Kidney glomerular epithelial cell (primary cell): ENCODE measurements at places on chromosomes 11 and 22.

- DNase-seq: no peak
Observed at GRCh38 chr11:116948391-116948790, 111.0 kb upstream of the APOA1 start.

DNA sequence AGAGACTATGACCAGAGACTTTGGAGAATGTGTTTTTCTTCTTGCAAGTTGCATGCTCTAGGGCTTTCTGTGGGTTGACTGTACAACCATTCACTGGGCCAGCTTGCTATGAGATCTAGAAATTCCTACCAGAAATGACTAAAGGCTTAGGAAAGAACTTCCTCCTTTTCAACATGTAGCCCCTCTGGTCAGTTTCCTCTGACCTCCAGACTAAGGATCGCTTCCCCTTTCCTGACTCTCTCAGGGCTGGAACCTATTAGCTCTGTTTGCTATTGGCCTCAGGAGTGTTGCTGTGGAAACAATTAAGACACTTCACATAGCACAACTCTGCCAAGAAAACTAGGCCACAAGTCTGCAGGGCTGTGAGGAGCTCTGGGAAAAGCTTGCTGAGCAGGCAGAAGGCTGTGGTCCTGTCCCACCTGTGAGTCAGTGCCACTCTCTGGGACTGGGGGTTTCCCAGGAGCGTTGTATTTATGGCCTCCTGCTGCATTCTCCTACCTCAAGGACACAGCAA, 10.7 kb downstream of the CRY2 start:
- peak; percentile 85 for DNase-seq

DNA sequence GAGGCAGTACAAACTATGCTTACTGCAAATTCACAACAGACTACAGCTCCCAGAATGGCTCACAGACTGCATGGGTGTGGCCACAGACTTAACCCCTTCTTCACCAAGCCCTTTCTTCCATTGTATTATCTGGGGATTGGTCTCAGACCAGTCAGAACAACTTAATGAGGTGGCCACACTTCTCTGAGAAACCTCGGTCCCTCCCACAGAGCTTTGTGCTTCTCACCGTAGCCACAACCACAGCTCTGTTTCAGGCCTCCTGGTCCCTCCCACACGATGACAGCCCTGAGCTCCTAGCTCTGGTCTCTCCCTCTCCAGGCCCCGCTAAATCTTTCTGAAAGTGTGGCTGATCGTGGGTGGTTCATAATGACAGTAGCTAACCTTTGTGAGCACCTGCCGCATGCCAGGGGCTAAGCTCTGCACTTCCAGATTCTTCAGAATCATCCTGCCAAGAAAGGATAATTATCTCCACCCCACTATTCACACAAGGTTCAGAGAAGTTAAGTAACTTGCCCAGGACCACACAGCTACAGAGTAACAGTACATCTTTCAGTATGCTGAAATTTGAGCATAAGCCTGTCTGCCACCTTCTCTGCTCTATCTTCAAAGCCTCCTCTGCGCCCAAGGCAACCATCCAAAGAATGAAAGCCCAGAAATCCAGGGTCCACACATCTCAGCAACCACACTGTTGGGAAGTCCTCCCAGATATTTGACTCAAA, 5.4 kb downstream of the PDE2A start:
- DNase-seq: no peak

DNA sequence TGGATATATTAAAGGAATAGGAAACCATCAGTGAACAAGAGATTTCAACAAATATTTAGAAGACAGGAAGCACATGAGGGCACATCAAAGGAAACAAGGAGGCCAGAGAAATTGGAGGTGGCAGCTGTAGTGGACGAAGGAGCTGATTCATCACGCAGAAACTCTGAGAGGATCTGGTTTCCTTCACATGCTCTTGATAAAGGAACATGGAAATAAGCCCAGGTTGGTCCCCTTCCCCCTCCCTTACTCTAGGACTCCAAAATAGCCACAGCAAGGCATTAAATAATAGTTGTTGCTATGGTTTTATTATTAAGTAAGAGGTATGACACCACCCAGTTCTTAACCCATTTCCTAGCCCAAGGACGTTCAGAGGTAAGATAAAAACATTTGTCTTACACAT, 11.3 kb downstream of the IZUMO1R start:
- no peak for DNase-seq

GRCh38 chr11:47280099-47280498, 10.2 kb downstream of the MADD start:
- no peak for DNase-seq

DNA sequence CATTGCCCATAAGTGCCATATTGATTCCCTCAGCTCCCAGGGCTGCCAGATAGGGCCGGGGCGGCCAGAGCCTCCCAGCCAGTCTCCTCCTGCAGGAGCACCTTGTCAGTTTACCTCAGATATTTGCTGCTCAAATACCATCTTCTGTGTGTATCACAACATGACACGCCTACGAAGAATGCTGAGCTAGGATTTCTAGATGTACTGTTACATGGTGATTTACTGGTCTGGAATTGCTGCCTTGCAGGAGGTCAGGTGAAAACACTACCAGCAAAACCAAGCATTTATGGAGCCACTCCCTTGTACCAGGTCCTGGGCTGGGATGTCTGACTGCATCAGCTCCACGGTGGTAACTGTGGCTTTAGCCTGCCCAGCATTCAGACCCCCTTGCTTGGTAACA, 11.8 kb downstream of the MICAL3 start:
- peak; percentile 74 for DNase-seq

DNA sequence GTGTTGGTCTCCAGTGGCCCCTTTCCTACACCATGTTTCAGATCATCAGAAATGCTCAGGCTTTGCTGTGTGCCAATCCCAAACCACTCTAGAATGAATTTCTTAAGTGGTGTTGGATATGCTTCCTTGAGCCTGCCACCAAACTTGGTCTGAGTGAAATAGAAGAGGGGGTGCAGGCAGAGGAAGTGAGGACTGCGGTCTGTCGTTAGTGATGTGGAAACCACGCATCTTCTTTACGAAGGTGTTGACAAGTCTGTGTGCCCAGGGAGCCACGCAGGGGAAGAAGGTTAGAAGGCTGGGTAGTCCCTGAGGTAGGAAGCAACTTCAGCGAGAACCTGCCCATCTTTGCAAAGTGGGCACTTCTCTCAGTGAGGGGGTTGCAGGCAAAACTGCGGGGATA, 187.4 kb upstream of the NAV2 start:
- no peak for DNase-seq

DNA sequence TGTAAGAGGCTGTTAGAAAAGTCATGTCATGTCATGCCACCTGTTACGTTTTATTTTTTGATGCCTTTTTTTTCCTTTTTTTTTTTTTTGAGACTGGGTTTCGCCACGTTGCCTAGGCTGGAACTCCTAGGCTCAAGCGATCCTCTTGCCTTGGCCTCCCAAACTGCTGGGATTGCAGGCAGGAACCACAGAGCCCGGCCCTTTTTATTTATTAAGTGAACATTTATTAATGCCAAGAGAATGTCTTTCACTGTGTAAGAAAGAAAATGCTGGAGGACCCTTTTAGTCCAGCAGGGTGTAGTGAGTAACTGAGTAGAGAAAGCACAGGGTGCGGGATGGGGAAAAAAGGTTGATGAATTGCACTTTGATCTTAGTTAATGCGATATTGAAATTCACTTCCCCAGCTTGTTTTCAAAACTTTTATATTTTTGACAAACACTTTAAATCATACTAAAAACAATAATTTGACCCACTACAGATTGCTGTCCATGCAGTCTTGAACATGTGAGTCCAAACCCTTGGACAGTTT, 2.3 kb upstream of the XBP1 start:
- no peak for DNase-seq

DNA sequence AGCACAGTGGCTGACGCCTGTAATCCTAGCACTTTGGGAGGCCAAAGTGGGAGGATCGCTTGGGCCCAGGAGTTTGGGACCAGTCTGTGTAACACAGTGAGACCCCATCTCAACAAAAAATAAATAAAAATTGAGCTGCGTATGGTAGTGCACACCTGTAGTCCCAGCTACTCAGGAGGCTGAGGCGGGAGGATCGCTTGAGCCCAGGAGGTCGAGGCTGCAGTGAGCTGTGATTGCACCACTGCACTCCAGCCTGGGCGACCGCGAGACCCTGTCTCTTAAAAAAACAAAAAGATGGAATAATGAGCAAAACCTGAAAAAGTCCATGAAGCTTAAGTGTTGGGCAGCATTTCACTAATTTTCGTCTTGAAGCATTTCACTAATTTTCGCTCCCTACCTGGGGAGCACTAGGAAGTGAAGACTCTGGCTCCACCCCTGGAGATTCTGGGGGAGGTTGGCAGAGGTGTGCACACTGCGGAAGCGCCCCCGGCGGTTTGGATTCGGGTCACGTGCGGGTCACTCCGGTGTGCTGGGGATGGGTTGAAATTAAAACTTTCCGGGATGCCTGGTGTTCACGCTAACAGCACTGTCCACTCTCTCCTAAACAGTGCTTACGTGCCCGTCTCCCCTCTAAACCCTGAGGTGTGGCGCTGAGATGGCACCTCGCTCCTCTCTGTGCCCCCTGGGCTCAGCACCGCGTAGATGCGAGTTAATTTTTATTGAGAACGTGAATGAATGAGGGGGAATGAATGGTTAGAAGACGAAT, 906 bp upstream of the NAA40 start:
- no peak for DNase-seq

- no peak for DNase-seq
Observed at GRCh38 chr11:61454520-61454919, 24.6 kb downstream of the SDHAF2 start.

DNA sequence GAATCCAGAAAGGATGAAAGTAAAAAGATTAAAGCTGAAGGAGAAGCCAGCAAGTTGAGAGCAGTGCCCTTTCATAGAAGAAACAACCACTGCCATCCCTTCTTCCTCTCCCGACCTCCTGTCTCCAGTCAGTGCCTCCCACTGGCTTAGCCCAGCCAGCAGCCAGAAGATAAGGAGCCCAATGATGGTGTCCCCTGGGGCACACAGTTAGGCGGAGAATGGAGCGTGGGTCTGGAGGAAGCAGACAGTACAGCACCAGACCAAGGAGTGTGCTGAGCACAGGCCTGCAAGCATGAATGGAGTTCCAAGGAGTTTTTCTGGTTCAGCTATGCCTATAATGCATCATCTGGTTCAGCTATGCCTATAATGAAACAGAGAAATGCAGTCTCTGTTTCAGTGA, 54.3 kb upstream of the TNRC6B start:
- no peak for DNase-seq

DNA sequence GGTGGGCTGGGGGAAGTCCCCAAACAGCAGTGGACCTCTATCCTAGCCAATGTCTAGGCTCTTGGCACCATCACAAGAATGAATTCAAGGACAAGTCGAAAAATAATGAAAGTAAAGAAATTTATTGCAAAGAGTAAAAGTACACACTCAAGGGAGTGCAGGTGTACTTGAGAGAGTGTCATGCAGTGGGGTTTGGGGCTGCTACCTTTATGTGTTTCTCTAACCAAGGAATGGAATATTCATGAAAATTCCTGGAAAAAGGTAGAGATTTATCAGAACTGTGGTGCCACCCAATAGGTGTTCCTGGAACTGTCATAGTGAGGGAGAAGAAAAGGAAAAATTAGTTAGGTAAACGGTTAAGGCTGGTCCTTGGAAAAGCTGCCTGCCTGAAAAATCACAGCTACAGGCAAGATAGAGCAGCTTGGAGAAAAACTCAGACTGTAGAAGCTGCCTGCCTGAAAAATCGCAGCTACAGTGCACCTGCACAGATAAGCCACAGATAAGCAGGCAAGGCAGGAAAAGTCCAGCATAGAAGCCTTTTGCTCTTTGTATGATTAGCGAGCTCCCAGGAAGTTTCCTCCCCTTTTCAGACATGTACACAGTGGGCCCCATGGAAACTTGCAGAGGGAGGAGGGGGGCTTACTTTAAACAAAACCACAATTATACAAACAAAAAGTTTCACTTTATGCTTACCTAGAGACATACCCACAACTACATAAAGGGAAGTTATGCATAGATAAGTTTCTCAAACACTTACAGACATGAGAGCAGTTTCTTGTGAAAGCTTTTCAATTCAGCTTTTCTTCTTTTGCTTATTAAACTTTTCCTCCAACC, 71.4 kb upstream of the B3GNT6 start:
- DNase-seq: no peak

- no peak for DNase-seq
Observed at GRCh38 chr11:60084631-60085273, 3.7 kb upstream of the MS4A2 start.

- DNase-seq: no peak
Observed at GRCh38 chr11:914204-914603, 3.6 kb upstream of the CHID1 start.

GRCh38 chr11:112587664-112588063, 327.0 kb upstream of the PLET1 start:
- no peak for DNase-seq

- no peak for DNase-seq
Observed at GRCh38 chr22:38189104-38189503, 7.5 kb upstream of the PLA2G6 start.

DNA sequence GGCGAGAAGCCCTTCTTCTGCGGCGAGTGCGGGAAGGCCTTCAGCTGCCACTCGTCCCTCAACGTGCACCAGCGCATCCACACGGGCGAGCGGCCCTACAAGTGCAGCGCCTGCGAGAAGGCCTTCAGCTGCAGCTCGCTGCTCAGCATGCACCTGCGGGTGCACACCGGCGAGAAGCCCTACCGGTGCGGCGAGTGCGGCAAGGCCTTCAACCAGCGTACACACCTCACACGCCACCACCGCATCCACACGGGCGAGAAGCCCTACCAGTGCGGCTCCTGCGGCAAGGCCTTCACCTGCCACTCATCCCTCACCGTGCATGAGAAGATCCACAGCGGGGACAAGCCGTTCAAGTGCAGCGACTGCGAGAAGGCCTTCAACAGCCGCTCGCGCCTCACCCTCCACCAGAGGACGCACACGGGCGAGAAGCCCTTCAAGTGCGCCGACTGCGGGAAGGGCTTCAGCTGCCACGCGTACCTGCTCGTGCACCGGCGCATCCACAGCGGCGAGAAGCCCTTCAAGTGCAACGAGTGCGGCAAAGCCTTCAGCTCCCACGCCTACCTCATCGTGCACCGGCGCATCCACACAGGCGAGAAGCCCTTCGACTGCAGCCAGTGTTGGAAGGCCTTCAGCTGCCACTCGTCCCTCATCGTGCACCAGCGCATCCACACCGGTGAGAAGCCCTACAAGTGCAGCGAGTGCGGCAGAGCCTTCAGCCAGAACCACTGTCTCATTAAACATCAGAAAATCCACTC, 12.2 kb downstream of the ZNF74 start:
- no peak for DNase-seq

DNA sequence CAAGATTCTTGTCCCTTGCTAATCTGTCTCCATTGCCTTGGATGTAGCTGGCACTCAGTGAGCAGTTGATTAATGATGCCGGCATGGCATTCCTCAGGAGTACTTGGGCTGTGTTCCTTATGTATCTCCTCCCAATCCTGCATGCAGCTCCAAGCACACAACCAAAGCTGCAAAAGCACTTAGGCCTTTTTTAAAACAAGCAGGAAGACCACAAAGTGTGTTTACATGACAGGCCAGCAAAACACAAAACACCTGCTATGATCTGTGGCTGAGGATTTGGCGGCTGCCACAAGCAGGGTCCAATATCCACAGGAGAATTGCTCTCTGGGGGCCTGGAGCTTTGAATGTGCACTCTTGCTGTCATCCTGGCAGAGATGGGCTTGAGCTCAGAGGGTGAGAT, 8.9 kb downstream of the ABTB2 start:
- no peak for DNase-seq

- DNase-seq: no peak
Observed at GRCh38 chr22:48603621-48604320, 1223.9 kb downstream of the BRD1 start.
